ENCODE measurements at places on chromosomes 3 and 15.
A peak's percentile ranks its signal among the peaks of the same experiment; 100 is the strongest.

DNA sequence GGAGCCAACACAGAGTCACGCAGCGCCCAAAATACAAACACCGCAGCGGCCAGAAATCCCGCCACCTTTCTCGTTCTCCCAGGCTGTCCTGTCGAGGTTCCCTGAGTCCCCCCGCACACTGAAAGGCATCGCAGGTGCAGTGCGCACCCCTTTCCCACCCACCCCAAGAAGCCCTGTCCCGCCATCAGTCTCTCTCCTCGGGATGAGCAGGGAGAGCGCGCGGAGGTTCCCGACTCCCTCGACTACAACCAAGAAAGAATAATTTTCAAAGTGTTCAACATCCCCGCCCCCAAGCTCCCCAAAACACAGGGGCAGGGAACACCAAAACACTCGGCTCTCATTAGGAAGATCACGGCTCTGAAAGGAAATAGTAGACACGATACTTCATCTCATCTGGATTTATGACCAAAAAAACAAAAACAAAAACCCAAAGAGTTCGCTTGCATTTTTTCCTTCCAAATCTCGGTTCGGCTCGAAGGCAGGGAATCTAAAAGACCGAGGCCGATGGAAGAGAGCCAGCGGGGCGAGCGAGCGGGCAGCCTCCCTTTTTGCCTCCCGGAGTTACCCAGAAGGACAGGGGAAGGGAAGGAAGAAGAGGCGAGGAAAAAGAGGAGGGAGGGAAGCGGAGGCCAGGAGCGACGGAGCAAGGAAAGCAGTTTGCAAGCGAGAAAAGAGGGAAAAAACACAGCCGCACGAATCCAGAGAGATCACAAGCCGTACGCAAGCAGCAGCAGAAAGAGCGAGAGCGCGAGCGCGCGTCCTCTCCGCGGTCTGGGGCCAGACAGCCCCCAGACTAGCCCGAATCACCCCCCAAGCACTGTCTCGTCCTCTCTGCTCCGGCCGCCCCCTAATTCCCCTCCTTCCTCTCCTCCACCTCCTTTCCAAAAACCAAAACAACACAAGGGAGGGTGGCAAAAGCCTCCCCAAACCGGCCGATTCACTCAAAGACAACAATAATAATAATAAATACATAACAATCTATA lies 808 bp downstream of the BCL6 start:
- no peak for DNase-seq

GRCh38 chr3:124288996-124289395 lies 297.1 kb upstream of the ROPN1 start:
- DNase-seq: no peak

DNA sequence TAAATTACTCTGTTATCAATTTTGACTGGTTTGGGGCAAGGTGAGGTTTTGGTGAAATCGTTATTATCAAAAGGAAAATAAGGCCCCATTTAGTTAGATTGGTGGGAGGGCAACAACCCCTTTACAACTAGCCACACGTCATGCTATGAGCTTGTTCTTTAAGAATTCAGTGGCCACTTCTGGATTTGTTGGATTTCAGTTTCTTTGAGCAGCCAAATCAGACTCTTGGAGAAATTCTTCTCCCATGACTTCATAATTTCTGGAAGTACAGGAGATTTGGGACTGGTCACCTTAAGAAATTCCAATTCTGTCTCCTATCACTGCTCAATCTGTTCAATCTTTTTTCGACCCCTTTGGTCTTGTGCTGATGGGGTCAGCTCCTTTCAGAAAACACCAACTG lies 14.8 kb upstream of the WNT5A start:
- no peak for DNase-seq

GRCh38 chr3:65953301-65953812 lies 85.4 kb downstream of the MAGI1 start:
- DNase-seq: peak; percentile 22

- no peak for DNase-seq
Observed at GRCh38 chr15:73724212-73724611, 28.9 kb downstream of the INSYN1 start.

DNA sequence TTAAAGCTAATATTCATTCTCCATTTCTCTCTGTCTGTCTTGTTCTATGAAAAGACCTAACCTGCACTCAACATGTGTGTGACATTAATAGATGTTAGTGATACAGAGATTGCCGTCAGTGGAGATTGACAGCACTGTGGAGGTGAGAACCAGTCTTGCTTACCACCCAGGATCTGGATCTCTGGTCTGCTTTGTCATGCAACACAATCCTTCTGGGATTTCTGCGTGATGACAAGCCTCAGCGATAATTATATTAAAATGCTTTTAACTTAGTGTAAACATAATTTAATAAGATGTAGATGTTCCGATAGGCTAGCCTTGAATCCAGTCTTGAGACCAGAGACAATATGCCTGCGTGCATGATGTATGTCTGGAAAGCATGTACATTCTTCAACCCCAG lies 262.0 kb upstream of the ZNF717 start:
- no peak for DNase-seq

- DNase-seq: peak; percentile 97
Observed at GRCh38 chr3:8987645-8988383, 24.5 kb upstream of the RAD18 start.

- no peak for DNase-seq
Observed at GRCh38 chr3:19596408-19596807, 337.6 kb downstream of the EFHB start.

GRCh38 chr3:196063456-196063855 lies 18.4 kb downstream of the TFRC start:
- DNase-seq: no peak

DNA sequence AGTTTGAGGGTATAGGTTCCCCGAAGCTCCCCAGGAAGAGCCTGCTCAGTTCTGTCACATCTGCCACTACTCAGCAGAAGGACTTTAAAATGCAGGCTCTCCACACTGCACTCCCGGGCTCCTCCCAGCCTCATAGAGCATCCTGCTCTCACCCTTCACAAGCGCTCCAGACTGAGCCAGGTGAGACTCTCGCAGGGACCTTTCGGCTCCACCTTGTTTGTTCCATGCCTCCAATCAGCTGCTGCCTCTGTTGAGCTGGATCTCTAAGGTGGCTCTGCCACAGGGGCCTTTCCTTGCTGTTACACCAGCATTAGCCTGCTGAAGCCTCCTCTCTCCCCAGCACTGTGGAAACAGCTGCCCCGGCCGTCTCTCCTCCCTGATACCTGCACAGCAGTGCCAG lies 56.1 kb downstream of the SLCO3A1 start:
- DNase-seq: no peak

DNA sequence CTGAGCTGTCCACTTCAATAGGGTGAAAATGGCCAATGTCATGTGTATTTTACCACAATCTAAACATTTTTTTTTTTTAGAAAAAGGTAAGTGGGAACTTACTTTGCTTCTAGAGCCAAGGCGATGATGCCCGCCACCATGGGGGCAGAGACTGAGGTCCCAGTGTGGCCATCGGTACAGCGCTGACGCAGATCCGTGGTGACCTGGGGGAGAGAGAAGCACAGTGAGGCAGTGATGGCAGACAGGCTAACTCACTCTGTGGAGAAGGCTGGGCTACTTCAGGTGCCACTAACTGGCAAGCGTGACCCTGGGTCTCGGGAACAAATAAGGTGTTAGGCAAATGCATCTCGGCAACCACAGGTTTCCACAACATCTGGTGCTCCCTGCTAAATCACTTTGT lies 94.3 kb upstream of the SNRPA1 start:
- no peak for DNase-seq

- no peak for DNase-seq
Observed at GRCh38 chr15:67130166-67130565, 64.8 kb downstream of the SMAD3 start.

GRCh38 chr15:29356786-29357185 lies 87.2 kb upstream of the NSMCE3 start:
- no peak for DNase-seq

- peak; percentile 37 for DNase-seq
Observed at GRCh38 chr3:143973259-143974021, 1.8 kb downstream of the DIPK2A start.

DNA sequence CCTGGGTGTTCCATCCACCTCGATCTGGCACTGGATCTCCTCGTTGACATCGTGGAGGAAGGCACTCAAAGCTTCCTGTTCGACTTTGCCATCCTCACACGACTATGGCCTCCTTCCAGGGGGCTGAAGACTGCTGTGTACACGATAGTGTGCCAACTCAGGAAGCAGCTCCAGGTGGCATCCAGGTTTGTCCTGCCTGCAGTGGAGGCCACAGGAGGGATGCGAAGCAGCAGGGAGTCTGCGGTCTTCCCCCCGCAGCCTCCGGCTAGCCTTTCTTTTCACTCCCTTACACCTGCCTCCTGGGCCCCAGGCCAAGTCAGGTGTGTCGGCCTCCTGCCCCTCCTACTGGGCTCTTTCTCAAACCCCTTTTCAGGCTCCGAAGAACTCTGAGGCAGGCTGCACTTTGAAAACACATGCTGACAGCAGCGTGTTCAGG lies 32.2 kb downstream of the SYNM start:
- DNase-seq: no peak

- DNase-seq: no peak
Observed at GRCh38 chr15:90813796-90814190, 54.6 kb upstream of the FURIN start.

DNA sequence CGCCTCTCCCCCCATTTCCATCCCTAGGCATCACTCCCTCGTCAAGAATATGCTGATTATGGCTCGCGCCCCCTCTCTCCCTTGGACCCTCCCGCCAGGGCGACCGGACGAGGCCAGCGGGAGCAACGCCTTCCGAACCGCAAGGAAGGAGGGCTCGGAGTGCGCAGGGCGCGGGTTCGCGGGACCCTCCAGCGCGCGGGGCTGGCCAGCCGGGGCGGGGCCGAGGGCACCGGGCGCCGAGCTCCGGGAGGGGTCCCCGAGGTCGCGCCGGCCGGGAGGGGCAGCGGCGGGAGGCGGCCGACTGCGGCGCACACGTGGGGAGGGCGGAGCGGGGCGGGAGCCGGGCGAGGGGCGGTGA lies 483 bp downstream of the EHD4 start:
- no peak for DNase-seq

GRCh38 chr3:177529716-177530335 lies 332.5 kb upstream of the TBL1XR1 start:
- no peak for DNase-seq

GRCh38 chr3:150124142-150124541 lies 153.4 kb upstream of the PFN2 start:
- DNase-seq: no peak

- no peak for DNase-seq
Observed at GRCh38 chr15:62599791-62600777, 435.0 kb upstream of the C2CD4B start.

DNA sequence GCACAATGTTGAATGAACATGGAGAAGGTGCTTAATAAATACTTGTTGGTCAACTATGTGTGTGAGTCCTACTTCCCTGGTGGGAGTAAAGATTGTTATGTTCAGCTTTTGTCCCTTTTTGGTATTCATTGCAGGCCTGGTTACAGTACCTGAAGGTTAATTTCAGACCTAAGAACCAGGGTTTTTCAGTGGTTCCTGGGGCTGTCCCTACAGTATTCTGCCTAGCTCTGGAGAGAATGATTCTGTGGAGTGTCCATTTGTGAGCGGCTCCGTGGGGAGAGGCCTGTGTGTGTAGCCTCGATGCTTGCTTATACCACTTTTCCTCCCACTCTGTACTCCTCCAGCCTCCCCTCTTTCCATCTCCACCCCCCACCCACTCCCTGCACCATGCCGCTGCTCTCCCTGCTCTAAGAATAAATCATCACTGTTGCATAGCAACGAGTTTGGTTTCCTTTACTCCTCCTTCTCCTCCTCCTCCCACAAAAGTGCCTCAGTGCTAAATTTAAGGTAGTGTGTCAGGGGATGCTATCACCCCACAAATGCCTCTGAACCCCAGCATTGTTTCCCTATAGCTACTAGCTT lies 150.6 kb upstream of the ROPN1 start:
- DNase-seq: no peak

DNA sequence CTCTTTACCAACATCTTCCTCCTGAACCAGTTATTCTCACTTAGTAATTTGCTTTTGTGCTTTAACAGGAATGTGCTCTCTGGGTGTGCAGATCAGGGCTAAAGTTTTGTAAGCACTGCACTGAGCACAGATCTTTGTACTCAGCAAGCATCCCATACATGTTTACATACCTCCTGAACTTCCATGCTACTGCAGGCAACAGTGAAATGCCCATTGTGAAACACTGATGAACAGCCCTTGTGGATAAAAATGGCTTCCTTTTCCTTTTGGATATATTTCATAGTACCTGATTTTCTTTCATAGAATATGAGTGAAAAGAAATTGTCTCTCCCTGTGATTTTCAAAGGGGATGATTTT lies 855.9 kb downstream of the MCTP2 start:
- DNase-seq: no peak

DNA sequence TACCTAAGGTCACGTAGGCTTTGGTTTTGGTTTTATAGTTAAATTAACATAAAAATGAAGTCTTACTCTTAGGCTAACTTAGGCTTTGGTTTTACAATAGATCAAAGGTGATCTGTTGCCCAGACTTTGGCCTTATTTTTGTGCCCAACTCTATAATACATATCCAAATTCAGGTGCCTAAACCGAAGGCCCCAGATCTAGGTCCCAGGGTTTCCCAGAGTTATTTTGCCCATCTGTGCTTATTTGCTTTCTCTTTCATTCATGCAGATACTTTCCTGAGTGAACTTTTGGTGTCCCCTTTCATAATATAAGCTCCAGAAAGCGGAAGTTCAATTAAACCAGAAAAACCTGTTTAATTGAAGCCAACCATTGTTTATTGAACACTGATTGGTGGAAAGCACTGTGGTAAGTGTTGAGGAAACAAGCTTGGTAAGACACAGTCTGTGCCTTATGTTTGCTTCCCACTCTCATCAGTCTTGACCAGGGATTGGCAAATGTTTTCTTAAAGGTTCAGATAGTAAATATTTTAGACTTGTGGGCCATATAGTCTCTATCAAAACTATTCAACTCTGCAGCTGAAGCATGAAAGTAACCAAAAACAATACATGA lies 209.7 kb downstream of the WDR72 start:
- no peak for DNase-seq

DNA sequence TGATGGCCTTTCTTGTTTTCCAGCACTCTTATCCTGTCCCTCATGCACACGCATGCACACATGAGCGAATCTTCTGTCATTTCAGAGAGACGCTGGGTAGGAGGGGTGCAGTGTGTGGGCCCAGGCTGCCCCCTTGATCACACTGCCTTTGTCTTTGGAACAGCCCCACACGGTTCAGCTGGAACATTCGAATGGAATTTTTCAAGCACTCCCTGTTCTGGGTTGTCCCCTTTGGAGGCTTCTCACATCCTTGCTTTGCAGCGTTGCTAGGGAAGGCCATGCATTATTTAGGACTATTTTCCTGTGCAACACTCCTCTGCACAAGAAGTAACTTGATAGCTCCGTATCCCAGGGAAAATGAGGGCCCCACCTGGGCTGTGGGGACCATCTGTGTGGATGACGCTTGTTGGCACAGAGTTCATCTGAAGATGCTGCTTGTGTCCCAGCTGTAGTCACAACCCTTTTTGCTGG lies 78.4 kb downstream of the SPSB4 start:
- DNase-seq: no peak

DNA sequence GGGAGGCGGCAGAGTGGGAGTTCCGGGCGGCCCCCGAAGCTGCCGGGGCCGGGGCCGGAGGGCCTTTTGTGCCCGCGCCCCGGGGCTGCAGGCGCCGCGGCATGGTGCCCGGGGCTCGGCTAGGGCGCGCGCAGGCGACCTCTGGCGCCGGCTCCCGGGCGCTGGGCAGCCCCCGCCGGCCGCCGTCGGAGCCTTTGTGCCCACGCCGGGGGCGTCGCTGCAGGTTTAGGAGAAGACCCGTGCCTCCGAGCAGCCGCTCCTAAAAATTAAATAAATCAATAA lies 299 bp downstream of the PAQR9 start:
- DNase-seq: no peak

GRCh38 chr3:5543047-5543446 lies 355.5 kb downstream of the EDEM1 start:
- no peak for DNase-seq

- DNase-seq: no peak
Observed at GRCh38 chr15:27674826-27675225, 424.3 kb downstream of the OCA2 start.
